NCI-H187 treated with DMSO at 0.1 percent for 48 hours (cell line): ENCODE measurements at places on chromosomes 4 and X.

DNA sequence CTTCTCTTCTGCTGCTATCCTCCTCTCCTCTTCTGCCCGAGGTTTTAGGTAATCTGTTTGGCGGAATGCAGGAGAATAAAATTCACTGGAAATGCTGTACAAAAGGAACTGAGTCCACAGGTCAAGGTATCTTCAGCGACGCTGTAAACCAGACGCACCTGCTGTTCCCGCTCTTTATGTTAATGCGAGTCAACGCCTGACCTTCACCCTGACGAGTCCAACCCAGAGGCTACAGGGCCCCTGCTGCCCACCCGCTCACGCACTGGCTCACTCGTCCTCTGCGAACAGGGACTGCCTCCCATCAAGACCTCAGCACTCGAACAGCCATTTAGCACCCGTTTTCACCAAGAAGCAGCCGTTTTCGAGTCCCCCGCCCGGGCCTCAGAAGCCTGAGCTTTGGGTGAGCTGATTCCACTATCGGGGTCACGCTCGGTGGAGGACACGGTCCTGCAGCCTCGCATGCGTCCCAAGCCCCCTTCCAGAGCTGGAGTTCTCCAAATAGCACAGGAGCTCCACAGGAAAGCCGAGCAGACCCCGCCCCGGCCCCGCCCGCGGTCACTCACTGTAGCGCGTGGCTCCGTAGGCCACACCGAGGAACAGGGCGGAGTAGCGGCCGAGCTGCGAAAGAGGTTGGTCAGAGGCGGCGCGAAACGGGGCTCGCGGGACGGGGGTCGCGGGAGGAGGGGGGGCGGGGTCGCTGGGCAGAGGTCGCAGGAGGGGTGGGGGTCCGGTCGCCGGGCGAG, 556 bp downstream of the ATP5ME start:
- DNase-seq: no peak

GRCh38 chrX:42127563-42127962, 204.2 kb upstream of the CASK start:
- DNase-seq: no peak

DNA sequence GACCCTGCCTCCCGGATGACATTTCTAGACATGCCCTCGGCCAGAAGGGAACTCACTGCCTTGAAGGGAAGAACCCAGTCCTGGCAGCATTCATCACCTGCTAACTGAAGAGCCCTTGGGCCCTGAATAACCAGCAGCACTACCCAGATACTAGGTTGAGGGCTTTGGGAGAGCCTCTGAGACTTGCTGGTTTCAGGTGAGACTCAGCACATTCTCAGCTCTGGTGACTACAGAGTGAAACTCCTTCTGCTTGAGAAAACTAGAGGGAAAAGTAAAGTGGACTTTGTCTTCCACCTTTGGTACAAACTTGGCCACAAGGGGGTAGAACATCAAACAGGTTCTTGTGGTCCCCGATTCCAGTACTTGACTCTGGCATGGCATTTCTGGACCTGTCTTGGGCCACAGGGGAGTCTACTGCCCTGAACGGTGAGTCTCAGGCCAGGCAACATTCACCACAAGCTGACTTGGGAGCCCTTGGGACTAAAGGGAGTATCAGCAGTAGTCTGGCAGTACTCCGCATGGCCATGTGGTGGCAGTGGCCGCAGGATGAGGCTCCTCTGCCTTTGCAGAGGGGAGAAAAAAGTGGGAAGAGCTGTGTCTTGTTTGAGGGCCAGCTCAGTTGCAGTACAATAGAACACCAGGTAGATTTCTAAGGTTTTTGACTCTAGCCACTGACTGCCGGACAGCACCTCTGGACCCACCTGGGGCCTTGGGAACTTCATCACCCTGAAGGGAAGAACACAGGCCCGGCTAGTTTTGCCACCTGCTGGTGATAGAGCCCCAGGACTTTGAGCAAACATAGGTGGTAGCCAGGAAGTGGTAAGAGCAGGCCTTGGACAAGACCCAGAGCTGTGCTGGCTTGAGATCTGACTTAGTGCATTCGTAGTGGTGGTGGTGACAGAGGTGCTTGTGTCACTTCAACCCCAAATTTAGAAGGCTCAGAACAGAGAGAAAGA, 414.8 kb downstream of the OPHN1 start:
- no peak for DNase-seq

DNA sequence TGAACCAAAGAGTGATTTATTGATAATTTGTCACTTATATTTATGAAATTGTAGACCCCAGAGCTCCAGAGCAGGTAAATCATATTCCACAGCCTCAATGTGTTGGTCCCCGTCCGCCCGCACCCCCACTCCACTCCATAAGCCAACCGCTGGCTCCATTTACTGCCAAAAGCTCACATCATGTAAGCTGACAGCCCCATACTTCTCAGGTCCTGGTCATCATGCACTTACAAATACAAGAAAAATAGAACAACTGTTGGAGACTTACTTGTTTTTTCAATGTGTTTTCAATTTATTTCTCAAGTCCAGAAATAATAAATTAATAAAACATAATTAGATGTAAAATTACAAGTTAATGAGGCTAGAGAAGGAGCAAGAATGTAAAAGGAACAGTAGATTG, 235.7 kb upstream of the HAND2 start:
- DNase-seq: no peak

- no peak for DNase-seq
Observed at GRCh38 chr4:27007507-27007906, 146.9 kb downstream of the STIM2 start.

DNA sequence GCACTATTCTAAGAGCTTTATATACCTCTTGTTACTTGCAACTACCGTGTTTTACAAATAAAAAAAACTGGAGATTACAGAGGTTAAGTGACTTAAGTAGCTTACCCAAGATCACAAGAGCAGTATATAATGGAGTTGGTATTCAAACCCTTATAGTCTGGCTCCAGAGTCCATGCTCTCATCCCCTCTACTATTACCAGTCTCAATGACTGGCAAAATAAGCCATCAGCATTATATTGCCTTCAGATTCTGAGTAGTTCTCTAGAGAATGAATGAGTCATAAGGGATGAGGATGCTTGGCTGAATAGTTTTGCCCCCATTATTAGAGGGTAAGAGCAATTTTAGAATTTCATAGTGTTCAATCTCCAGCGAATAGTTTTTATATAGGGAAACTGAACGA, 170.1 kb upstream of the ATOH1 start:
- no peak for DNase-seq

DNA sequence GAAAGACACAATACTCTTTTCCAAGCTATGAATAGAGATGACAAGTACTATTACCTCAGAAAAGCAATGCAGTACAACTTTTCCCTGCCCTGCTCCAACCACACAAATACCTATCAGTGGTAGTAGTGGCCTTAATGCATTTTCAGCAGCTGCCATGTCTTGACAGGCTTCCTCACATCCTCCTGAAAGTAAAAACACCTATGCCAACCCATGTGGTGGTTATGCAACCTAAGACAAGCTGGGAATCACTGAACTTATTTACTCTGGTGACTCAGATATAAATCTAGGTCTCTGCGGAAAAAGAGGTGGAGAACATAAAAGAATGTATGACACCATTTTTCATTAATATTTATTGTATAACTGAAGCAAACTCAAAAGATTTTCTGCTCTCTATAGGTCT, 14.5 kb downstream of the WDFY3 start:
- no peak for DNase-seq

DNA sequence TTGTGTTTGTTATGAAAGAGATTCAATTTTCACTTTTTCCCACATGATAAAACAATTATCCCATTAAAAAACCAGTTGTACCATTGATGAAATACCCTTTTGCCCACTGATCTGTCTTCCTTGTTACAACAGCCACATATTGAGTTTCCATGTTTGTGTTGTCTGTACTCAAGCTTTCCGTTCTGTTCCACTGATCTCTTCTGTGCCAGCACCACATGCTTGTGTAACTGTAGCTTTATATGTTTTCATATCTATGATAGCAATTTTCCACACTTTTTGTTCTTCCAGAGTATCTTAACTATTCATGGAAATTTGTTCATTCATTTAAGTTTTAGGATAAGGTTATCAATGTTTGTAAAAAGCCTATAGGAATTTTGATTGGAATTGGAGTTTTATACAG, 24.3 kb upstream of the RELL1 start:
- no peak for DNase-seq

DNA sequence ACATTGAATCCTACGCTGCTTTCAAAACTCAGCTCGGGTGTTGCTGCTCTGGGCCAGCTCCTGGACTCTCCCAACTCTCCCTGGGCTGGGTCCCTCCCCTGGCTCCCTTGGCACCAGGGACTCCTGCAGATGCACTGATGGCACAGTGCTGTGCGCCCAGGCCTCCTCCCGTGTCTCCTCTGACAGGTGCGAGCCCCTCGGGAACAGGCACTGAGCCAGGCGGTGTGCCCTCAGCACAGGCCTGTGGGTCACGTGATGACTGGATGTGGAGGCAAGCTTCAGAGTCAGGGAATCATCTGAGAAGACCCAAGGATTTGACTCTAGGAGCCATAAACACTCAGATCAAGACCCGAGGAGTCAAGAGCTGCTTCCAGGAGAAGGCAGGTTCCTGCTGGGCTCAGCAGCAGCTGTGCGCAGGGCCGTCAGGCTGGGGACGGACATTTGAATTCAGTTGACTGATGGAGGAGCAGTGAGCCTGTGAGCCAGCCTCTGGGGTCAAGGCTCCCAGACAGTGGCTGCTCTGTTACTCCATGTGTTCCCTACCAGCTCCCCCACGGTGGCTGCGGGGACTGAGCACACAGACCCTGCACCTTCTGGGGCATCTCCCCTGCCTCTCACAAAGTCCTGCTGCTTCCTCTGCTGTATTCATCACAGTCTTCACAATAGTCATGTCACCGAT, 33.0 kb downstream of the NAT8L start:
- no peak for DNase-seq

DNA sequence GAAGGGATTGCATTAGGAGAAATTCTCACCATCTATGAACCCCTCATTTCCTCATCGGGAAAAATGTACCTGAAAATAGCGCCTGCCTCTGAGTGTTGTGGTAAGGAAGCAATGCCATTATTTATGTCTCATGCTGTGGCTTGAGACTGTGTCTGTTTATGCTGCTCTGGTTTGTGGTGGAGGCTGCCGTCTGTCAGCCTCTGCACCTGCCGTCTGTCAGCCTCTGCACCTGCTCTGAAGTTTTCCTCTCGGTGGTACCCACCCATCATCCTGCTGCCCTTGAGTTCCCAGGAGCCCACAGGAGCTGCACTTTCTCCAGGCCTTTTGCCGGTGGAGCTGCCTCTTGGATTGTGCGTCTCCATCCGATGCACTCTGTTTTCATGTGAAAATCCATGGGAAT, 68.5 kb upstream of the PPP2R3B start:
- DNase-seq: no peak

DNA sequence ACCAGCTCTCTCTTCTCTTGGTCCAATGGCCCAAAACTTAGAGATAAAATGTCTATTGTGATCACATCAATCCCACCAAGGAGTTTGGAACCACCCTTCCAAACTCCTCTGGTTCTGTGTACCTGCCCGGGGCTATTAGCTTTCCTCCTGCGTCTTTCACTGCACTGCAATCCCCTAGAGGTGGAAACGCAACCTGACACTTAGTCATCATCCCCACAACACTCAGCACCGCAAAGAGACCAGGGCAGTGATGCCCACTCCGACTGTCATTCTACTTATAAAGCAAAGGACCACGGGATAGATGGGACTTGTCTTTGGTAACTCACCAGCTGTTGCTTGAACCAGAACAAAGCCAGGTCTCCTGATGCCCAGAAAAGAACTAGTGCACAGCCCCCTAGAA, 22.0 kb downstream of the AFAP1 start:
- DNase-seq: no peak

GRCh38 chrX:136745215-136746173, 35.2 kb downstream of the ARHGEF6 start:
- no peak for DNase-seq
